Pulmonary artery endothelial cell (primary cell): ENCODE measurements at places on chromosomes 2 and 18.

GRCh38 chr2:20942646-20943125 lies 101.2 kb downstream of the APOB start:
- no peak for DNase-seq

GRCh38 chr2:149741646-149742045 lies 154.1 kb upstream of the MMADHC start:
- no peak for DNase-seq

- DNase-seq: no peak
Measured at GRCh38 chr2:108271691-108272253, 16.9 kb upstream of the SULT1C2 start.

- no peak for DNase-seq
Measured at GRCh38 chr2:229087843-229088516, 183.1 kb downstream of the PID1 start.

- no peak for DNase-seq
Measured at GRCh38 chr2:241137276-241138190, 11.7 kb downstream of the PASK start.

DNA sequence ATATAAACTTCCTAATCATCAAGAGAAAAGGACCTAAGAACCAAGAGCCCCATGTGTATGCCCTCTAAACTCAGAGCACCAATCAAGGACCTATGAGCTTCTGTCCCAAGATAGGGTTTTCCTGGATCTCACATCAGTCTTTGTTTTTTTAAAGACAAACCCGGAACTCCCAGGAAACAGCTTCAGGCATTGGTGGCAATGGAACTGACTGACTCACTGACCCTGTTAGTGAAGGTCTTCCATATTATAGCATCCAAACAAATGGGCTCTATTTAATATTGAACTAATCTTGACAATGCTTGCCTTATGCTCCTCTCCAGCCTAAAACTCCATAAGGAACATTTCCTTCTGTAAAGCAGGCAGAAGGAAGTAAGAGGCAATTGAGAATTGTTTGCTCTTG lies 63.5 kb upstream of the RPE start:
- DNase-seq: no peak

- no peak for DNase-seq
Measured at GRCh38 chr2:69390471-69390870, 3.4 kb upstream of the GFPT1 start.

DNA sequence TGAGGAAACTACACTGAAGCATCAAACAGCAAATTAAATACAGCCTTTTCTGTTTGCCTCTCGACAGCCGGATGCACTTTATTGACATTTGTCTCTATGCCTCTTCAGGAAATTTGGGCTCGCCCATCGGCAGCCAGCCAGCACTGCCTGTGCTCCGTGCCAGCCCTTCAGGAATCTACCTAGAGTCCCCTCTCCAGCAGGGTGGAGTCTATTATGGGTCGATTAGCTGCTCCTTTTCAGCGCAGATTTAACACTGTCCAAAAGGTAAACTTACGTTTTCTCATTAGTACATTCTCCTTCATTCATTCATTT lies 91.5 kb downstream of the MYCN start:
- no peak for DNase-seq

- DNase-seq: no peak
Measured at GRCh38 chr2:197270601-197271000, 40.0 kb downstream of the ANKRD44 start.

DNA sequence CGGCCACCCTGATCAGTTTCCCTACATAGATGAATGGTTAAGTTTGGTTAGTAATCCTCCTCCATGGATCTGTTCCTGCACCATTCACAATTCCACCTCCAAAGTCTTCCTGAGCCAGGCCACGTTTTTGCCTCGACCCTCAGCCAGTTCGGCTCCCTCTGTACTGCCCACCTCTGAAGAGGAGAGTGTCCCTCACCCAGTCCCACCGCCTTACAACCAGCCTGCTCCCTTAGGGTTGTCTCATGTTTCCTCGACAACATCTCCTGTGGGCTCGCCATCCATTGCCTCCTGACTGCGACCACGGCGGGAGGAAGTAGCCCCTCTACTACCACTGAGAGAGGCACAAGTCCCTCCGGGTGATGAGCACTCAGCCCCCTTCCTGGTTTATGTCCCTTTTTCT lies 338.0 kb upstream of the CNTNAP5 start:
- no peak for DNase-seq

DNA sequence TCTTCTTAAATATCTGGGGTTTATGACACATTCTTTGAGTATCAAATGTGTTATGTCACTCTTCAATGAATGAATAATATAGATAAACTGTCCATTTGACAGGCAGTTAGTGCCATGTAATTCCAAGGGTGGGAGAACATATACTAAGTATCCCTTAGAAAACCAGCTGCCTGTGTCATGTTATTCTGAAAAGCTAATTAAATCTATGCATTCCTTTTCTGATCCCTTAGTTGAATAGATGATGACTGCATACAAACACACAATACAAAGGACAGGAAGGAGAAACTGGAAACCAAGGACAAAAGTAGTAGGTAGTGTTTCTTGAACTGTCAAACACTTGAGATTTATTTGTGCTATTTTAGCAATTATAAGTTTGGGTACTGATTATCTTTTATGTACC lies 8.3 kb downstream of the ARHGAP28 start:
- no peak for DNase-seq

DNA sequence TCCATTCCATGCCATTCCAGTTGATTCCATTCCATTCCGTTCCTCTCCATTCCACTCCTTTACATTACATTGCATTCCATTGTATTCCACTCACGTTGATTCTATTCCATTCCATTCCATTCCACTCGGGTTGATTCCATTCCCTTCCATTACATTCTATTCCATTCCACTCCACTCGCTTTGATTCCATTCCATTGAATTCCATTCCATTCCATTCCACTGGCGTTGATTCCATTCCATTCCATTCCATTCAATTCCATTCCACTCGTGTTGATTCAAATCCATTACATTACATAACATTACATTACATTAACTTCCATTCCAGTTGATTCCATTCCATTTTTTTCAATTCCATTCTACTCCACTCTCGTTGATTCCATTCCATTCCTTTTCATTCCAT lies 1142.8 kb downstream of the RPIA start:
- DNase-seq: no peak

DNA sequence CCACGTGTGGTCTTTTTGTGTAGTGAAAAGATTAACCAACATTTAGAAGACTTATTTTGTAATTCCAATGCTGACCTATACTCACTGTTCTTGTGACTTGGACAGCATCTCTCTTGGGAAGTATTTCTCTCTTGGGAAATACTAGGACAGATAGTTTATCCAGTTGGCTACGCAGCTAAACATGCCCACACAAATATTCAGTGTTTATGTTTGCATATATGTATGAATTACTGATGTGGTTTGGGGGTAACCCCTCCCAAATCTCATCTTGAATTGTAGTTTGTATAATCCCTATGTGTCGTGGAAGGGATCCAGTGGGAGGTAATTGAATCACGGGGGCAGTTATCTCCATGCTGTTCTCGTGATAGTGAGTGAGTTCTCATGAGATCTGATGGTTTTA lies 2062.3 kb upstream of the CELF4 start:
- DNase-seq: no peak

DNA sequence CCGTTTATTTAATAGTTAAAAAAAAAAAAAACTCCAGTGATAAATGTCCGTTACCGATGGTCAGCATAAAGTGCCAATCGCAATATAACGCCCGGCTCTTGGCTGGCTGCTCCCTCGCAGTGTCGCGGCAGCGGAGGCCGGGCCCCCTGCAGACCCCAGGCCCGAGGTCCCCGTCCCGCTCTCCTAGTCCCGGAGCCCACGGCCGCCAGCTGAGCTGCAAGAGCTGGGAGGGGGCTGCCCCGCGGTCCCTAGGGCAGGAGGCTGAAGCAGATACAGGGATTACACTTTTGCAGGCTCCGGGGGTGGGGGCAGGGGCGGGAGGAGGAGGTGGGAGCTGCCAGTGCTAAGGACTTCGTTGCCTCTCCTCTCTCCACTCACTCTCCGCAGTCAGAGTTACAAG lies 6.9 kb downstream of the OSR1 start:
- no peak for DNase-seq

- no peak for DNase-seq
Measured at GRCh38 chr2:226376516-226377180, 423.0 kb downstream of the IRS1 start.

DNA sequence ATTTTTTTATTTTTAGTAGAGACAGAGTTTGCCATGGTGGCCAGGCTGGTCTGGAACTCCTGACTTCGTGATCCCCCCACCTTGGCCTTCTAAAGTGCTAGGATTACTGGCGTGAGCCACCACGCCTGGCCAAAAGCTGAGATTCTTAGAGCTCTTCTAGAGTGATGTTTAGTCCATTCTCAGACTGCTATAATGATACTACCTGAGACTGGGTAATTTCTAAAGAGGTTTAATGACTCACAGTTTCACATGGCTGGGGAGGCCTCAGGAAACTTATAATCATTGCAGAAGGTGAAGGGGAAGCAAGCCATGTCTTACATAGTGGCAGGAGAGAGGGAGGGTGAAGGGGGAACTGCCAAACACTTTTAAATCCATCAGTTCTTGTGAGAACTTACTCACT lies 1804.9 kb upstream of the LRRTM1 start:
- no peak for DNase-seq

- no peak for DNase-seq
Measured at GRCh38 chr2:238381341-238382115, 45.2 kb upstream of the ASB1 start.

- no peak for DNase-seq
Measured at GRCh38 chr2:69665152-69665551, 21.6 kb upstream of the AAK1 start.

DNA sequence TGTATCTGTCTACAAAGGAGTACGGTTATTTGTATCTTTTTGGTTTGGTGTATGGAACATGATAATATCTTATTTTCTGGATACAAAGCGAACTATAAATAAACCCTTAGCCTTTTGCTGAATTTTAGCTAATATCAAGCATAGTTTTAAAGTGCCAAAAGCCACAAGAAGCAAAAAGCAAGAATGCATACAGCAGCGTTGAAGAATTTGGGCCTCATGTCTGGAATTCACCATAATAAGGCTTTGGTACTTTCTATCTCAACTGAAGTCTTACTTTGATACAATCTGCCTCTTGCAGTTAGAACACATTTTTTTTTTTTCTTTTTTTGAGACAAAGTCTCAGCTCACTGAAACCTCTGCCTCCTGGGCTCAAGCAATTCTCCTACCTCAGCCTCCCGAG lies 151.5 kb downstream of the ERBB4 start:
- no peak for DNase-seq

DNA sequence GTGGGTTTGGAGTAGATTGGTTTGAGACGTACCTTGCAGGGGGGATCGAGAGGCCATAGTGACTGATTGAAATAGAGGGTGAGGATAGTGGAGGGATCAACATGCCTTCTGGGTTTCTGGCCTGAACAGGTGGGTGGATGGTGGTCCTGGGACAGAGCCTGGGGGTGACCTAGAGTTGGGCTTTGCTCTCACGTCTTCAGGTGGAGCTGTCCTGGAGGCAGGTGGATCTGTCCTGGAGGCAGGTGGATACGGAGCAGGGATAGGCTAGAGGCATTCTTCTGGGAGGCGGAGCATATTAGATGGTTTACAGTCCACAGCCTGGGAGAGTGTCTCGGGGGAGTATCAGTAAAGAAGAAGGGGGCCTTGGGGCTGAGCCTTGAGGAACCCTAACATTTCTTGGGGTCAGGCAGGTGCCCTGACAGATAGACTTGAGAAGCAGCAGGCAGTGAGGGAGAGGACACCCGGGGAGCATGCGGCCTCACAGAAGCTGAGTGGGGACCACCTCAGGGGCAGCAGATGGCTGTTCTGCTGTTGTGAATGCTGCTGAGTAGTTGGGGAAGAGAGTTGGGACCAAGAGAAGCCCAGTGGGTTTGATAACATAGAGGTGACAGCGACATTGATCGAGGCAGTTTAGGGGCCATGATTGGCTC lies 1.6 kb downstream of the CAPN10 start:
- no peak for DNase-seq

GRCh38 chr2:134366359-134366758 lies 112.5 kb downstream of the MGAT5 start:
- DNase-seq: no peak

- no peak for DNase-seq
Measured at GRCh38 chr2:239310401-239311061, 90.3 kb downstream of the HDAC4 start.

DNA sequence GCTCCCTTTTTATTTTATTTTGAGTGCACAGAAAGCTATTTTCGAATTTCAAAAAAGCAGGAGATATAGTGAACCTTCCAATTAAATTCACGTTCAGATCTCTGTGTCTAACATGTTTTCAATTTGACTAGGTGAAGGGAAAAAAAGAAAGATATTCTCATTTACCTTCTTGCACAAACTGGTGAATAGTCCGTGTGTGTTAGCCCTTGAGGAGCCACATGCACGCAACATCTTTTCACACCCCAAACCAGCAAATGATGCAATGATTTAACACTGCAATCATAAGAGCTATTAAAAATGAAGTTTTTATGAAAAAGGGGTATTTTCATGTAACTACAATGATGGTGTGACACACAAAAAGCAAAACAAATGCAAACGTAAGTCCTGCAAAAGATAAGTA lies 109.8 kb downstream of the CPO start:
- DNase-seq: no peak

DNA sequence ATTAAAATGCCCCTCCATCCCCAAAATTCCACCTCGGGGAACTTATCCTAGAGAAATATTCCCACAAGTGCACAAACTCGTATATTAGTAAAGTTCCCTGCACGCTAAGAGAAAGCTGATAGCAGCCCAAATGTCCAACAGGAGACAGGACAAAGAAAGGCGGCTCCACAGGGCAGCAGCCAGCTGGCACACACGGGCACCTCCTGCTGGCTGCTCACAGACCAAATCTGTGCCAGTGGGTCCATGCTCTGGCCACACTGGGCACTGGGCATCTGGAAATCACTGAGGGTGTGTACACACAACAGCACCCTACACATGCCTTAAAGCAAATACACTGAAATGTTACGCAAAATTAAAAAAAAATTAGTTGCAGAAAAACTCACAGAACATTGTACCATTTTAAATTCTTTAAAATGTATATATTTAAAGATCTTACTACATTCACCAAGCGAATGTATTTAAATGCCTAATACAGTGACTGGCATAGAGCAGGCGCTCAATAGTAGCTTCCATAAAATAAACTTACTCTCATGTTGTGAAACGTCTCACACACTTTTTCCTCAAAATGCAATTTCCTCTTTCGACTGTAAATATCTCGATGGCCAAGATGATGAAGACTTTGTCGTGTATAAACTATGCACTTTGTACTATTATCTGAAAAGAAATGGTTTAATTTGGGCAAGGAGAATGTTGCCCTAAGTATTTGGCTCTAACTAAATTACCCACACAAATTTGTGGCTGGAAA lies 19.4 kb downstream of the ZNF516 start:
- DNase-seq: no peak

- DNase-seq: no peak
Measured at GRCh38 chr18:78363556-78364387, 615.8 kb upstream of the SALL3 start.

- DNase-seq: no peak
Measured at GRCh38 chr2:200649724-200650123, 63.9 kb downstream of the AOX1 start.

DNA sequence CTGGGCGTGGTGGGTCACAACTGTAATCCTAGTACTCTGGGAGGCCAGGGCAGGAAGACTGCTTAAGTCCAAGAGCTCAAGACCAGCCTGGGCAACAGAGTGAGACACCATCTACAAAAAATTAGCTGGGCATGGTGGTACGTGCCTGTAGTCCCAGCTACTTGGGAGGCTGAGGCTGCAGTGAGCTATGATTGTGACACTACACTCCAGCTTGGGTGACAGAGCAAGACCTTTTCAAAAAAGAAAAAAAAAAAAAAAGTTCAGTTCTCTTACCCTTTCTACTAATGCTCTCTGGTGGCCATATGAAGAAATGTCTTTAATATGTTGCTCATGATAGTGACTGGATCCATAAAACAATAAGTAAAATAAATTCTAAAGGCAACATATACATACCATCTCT lies 14.9 kb downstream of the TYW5 start:
- DNase-seq: no peak
